Fibroblast of upper back skin (primary cell): ENCODE measurements at places on chromosomes 4 and X.
A peak's percentile ranks its signal among the peaks of the same experiment; 100 is the strongest.

- DNase-seq: no peak
These were observed 52.4 kb upstream of the C4orf54 start for GRCh38 chr4:99710020-99710419.

DNA sequence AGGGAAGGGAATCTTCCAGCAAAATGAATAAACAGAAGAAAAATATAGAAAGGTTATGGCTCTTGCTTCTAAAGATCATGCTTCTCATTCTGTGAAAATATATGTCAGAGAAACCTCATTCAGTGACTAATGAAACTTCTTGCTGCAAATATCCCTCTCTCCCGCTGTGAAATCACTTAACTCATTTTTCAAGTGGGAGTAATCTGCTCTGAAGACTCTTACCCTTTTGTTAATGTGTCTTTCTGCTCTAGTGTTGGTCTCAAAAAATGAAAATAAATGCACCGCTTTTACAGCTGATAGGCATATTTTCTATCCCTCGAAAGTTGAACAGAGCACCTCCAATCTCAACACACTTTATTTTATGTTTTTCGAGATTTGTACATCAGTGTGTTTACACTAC, 252.3 kb downstream of the NLGN4X start:
- no peak for DNase-seq

DNA sequence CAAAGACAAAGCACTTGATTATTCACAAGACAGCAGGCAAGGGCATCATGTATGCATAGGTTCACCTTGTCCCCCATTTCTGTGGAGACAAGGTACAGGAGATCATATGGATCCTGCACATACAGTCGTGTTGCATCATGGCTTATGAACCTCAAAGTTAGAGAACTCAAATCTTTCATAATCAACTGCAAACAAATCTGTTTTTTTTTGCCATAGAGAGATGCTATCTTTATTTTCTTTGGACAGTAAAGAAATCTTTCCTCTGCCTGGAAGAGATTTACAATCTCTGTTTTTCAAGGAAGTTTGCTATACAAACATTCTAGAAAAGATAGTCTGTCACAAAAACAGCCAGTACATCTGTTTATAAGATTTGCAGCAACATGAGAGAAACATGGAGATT, 578.8 kb downstream of the ANKRD50 start:
- no peak for DNase-seq

- DNase-seq: no peak
These were observed 223.6 kb downstream of the RBMX2 start for GRCh38 chrX:130625386-130625785.

DNA sequence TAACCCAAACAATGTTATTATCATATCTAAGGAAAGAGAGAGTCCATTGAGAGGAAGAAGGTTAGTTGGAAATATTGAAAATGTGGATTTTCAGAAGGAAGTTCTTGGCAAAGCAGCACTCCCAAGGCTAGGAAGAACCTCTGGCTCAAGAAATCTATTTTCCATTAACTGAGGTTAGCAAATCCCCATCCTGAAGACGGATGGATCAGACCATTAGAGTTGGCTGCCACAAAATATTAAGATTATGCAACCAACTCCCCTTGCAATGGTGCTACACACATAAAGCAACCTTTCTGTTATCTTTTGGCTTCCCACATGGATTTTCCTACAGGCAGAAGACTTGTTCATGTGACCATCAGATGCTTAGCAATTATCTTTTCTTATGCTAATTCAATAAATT, 96.3 kb downstream of the COL4A6 start:
- DNase-seq: no peak

- DNase-seq: no peak
These were observed 35.9 kb upstream of the PPM1K start for GRCh38 chr4:88320224-88320779.

GRCh38 chrX:42017971-42018370, 94.6 kb upstream of the CASK start:
- DNase-seq: no peak

GRCh38 chr4:73707918-73708577, 32.3 kb upstream of the CXCL8 start:
- peak; percentile 90 for DNase-seq

- peak; percentile 98 for DNase-seq
These were observed 37.9 kb downstream of the LDB2 start for GRCh38 chr4:16860516-16860915.

GRCh38 chr4:105194328-105195231, 47.9 kb downstream of the TET2 start:
- peak; percentile 69 for DNase-seq
